Lower leg skin (tissue), 4 donors: ENCODE measurements at places on chromosomes 1 and 21. TPM values are rescaled to one million over a fixed set of nuclear protein-coding genes. Genes with fewer than 3 reads are reported as not detected.

CRP gene
- 0.52 TPM for total RNA-seq

S100A8 gene
- 1.3 TPM for total RNA-seq

DNA sequence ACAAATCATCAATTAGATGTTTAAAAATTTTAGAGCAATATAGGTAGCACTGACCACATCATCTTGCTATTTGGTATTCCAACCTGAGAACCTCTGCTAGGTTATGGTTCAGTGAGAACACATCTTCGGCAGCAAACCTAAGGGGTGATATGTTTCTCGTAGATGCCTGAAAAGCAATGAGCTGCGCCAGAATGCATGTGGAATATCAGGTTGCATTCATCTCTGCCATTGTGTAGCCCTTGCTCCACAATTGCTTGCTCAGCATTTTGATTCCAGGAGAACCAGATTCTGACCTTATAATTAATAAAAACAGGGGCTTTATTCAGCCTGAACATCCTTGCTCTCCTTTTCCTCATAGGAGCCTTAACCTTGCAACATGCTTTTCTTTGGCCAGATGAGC lies 408.1 kb downstream of the USH2A start:
- no peak for DNase-seq

IFI6 gene
- 11.8 TPM for total RNA-seq

ADGRL2 gene
- 57.1 TPM for total RNA-seq

- DNase-seq, result no peak
Observed at GRCh38 chr1:196590012-196590708, 18.1 kb downstream of the KCNT2 start.
